ENCODE measurements at places on chromosomes 11 and 22.

- DNase-seq: no peak
These were observed 22.4 kb upstream of the MYH9 start for GRCh38 chr22:36409911-36410756.

- DNase-seq: no peak
These were observed 133.9 kb downstream of the FANCF start for GRCh38 chr11:22491555-22492225.

GRCh38 chr11:57463671-57464538 is 3.6 kb downstream of the RTN4RL2 start:
- no peak for DNase-seq

DNA sequence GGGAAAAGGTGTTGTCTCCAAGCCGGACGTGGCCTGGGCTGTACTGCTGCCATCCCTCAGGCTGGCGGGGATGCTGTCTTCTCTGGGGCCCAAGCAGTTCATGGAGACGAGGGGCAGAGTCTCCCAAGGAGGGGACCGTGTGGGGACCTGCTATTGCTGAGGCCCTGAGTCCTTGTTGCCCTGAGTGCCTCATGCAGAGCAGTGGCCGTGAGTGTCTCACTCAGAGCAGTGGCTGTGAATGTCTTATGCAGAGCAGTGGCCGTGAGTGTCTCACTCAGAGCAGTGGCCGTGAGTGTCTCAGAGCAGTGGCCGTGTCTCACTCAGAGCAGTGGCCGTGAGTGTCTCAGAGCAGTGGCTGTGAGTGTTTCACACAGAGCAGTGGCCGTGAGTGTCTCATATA is 54.7 kb downstream of the GRAMD4 start:
- no peak for DNase-seq

- DNase-seq: no peak
These were observed 17.5 kb upstream of the CABP7 start for GRCh38 chr22:29702000-29702930.

DNA sequence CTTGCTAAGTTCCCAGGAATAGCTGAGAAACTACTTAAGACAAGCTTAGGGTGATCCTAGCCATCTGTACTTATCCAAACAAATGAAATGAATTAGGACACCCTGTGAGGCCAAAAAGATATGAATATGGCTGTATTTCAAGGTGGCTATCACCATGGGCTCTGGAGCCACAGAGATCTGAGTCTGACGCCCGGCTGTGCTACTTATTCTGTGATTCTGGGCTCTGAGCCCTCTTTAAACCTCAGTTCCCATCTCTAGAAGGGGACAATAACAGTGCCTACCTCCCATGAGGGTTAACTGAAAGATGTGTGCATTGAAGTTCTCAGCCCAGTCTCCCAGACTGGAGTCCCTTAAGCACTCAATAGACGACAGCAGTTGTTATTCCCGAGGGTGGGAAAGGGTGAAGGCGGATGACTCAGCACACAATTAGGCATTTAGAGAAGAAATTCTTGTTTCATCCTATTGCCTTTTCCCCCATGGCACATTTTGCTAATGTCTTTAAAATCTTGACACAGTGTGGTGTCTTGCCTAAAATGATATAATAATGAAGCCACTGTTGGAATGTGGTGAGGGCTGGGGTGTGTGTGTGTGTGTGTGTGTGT is 132.5 kb downstream of the ADAMTS15 start:
- DNase-seq: peak; percentile 60

GRCh38 chr22:37569009-37569920 is 9.0 kb downstream of the CDC42EP1 start:
- no peak for DNase-seq

DNA sequence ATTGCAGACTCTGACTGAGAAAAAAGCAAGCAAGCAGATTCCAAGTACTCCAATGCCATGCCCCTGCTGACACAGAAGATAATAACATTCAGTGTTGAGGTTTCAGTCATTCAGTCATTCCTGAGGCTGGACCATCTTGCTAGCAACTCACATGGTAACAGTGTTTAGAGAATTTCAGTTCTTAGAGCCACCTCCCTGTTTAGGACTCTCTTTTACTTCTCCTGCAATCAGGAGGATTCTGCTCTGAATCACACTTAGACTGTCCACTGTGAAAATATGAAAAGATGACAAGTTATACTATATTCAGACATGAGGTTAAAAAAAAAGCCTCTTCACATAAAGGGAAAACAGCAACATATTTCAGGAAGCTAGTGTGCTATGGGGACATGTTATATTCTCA is 183.9 kb upstream of the CTSC start:
- DNase-seq: no peak

- DNase-seq: no peak
These were observed 29.7 kb upstream of the ACCSL start for GRCh38 chr11:44018127-44018521.

DNA sequence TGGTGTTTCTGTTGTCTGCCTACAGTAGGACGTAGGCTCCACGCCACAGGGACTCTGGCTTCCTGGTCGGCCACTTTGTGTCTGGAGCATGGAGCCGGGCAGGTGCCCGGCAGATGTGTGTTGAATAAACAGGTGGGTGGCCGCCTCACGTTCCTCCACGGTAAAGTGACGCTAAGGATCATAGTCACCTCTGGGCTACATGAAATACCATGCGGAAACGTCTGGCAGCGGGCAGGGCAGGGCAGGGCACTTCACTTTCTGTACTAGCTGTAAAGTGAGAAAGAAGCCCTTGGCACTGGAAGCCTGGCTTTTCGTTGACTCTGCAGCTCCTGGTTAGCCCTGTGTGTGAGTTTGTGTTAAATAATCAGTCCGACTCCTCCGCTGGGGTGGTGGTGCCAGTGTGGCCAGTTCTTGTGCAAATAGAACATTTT is 52.4 kb downstream of the MCM5 start:
- DNase-seq: no peak

- DNase-seq: peak; percentile 29
These were observed 30.4 kb downstream of the FADD start for GRCh38 chr11:70233511-70233934.

GRCh38 chr22:46465345-46465720 is 72.1 kb downstream of the CELSR1 start:
- no peak for DNase-seq

GRCh38 chr11:3639841-3640240 is 2.0 kb downstream of the ART5 start:
- no peak for DNase-seq

GRCh38 chr11:106467501-106467900 is 390.0 kb downstream of the AASDHPPT start:
- no peak for DNase-seq
